ENCODE measurements at places on chromosomes 16 and 17. TPM values are rescaled to one million over a fixed set of nuclear protein-coding genes. Genes with fewer than 3 reads are reported as not detected.

DNA sequence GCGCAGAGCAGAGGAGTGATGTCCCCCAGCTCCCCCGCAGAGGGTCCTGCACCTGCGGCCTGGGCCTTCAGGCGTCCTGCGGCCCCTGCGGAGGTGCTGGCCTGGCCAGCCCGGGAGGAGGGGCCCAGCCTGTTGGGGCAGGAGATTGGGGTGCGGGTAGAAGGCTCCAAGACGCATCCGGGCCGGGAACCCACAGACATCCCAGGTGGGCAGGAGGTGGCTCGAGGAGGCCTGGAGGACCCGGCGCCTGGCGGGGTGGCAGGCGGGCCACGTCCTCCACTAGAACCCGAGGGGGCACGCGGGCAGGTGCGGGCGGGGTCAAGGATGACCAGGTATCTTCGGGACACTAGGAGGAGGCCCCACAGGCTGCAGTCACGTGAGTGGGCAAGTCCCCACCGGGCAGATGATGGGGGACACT is 647 bp upstream of the SECTM1 start:
- H3K4me3 ChIP-seq = no peak overlapping the region
- no peaks in the 10 kb centered on the region for H3K36me3 ChIP-seq
- peaks cover 27% of the 10 kb centered on the region for H3K4me1 ChIP-seq

DNA sequence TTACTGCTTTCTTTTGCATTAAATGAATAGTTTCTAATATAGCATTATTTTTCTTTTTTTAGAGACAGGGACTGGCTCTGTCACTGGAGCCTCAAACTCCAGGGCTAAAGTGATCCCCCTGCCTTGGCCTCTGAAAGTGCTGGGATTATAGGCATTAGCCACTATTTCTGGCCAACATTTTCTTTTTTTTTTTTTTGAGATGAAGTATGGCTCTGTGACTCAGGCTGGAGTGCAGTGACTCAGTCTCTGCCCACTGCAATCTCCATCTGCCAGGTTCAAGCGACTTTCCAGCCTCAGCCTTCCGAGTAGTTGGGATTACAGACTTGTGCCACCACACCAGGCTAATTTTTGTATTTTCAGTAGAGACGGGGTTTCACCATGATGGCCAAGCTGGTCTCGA is 2.0 kb upstream of the DUXB start:
- no peaks in the 10 kb centered on the region for H3K36me3 ChIP-seq

DNA sequence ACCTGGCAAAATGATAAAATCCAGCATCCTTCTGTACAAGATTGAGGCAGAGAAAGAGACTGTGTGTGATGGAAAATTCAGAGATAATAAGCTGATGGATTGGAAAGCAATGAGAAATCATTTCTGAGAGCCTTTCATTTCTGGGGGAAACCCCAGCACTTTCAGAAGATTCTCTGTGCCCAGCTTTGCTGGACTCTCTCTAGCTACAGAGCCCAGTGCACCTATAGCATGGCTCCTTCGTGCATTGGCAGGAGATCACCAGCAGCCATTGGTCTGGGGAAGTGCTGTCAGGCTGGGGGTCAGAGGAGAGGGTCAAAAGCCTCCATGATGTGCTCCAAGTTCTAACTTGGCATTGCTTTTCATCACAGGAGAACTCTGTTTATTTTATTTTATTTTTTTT is 259.9 kb downstream of the SOX9 start:
- H3K27ac ChIP-seq = no peak overlapping the region
- DNase-seq = no peak
- H3K4me1 ChIP-seq = peaks cover 5% of the 10 kb centered on the region
- H3K27me3 ChIP-seq = no peaks in the 10 kb centered on the region
- no peaks in the 10 kb centered on the region for H3K36me3 ChIP-seq
- H3K4me3 ChIP-seq = no peak overlapping the region

DNA sequence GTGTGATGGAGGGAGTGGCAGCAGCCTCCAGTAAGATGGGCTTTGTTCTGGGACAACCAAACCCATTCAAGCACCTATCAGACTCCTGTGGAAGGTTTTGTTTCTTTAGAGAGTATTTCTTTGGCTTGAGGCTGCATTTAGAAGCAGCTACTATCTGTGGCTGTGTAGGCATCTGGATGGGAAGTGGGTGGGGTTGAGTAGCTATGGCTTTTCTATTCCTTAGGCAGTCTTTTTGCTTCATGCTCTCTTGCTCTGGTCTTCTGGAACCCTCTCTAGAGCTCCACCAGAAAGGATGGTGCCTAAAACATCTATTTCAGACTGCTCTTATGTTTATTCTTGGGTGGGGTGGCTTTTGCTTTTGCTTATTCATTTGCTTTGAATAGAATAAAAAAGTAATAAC is 19.9 kb downstream of the TNRC6A start:
- peaks cover 21% of the 10 kb centered on the region for H3K4me1 ChIP-seq
- no peak for DNase-seq
- H3K27me3 ChIP-seq = no peaks in the 10 kb centered on the region
- no peak overlapping the region for H3K27ac ChIP-seq
- H3K4me3 ChIP-seq = no peak overlapping the region

DNA sequence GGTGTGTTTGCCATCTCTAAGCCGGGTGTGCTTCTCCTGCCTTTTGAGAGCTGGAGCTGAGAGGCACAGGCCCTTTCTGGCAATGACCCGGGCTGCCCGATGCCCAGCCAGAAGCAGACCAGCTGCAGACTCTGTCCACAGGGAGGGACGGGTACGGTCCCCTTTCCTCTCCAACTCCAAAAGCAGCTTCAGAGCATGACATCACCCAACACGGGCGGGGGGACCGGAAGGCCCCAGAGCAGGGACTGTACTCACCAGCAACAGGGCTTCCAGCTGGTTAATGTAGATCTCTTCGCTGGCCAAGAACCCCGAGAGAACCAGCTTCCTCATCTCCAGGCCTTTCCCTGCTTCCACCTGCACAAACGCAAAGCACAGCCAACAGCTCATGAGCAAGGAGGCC is 79.4 kb downstream of the ABR start:
- no peak overlapping the region for H3K27ac ChIP-seq
- H3K4me3 ChIP-seq = no peak overlapping the region
- peaks cover 2% of the 10 kb centered on the region for H3K4me1 ChIP-seq
- H3K36me3 ChIP-seq = peaks cover 32% of the 10 kb centered on the region
- no peaks in the 10 kb centered on the region for H3K27me3 ChIP-seq

DNA sequence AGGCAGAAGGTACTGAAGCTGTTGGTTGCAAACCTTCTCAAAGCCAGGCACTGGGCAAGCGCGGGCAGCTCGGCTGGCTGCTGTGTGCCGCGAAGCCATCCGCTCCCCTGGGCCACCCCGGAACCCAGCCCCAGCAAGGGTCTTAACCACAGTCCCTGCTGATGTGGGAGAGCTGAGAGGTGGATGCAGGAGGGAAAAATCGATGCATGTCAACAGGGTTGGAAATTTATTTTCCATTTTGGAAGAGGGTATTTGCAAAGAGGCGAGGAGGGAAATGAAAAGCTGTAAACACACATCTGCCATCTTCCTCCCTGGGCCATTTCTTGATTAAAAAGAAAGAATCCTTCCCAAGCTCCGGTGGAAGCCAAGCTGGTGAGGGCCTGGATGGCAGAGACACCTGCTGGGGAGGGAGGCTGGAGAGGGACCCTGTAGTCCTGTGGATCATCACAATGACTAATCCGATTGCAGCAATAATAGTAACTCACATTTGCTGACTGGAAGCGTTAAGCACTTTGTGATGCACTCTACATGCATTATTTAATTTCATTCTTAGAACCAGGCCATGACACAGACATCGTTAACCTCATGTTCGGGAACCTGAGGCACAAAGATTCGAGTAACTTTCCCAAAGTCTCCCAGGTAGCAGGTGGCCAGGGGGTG is 13.9 kb upstream of the TBX2 start:
- H3K36me3 ChIP-seq = no peaks in the 10 kb centered on the region
- H3K4me3 ChIP-seq = no peak overlapping the region
- H3K27ac ChIP-seq = no peak overlapping the region
- DNase-seq = peak; percentile 46

GRCh38 chr17:36523113-36523512 is 11.6 kb downstream of the MYO19 start:
- H3K36me3 ChIP-seq = peaks cover 31% of the 10 kb centered on the region
- no peak for DNase-seq
- H3K4me3 ChIP-seq = no peak overlapping the region
- H3K4me1 ChIP-seq = no peaks in the 10 kb centered on the region
- H3K27me3 ChIP-seq = no peaks in the 10 kb centered on the region
- H3K27ac ChIP-seq = no peak overlapping the region

GRCh38 chr16:73033271-73033998 is 14.5 kb downstream of the ZFHX3 start:
- no peak overlapping the region for H3K4me3 ChIP-seq
- H3K36me3 ChIP-seq = no peaks in the 10 kb centered on the region
- H3K4me1 ChIP-seq = peaks cover 23% of the 10 kb centered on the region
- H3K27me3 ChIP-seq = no peaks in the 10 kb centered on the region

RARA gene
- total RNA-seq = 9.0 TPM

- no peak overlapping the region for H3K27ac ChIP-seq
- DNase-seq = peak; percentile 7
- H3K4me3 ChIP-seq = no peak overlapping the region
These were observed 35.5 kb upstream of the METTL16 start for GRCh38 chr17:2547176-2547575.

KLHDC4 gene
- total RNA-seq = 16.1 TPM

DNA sequence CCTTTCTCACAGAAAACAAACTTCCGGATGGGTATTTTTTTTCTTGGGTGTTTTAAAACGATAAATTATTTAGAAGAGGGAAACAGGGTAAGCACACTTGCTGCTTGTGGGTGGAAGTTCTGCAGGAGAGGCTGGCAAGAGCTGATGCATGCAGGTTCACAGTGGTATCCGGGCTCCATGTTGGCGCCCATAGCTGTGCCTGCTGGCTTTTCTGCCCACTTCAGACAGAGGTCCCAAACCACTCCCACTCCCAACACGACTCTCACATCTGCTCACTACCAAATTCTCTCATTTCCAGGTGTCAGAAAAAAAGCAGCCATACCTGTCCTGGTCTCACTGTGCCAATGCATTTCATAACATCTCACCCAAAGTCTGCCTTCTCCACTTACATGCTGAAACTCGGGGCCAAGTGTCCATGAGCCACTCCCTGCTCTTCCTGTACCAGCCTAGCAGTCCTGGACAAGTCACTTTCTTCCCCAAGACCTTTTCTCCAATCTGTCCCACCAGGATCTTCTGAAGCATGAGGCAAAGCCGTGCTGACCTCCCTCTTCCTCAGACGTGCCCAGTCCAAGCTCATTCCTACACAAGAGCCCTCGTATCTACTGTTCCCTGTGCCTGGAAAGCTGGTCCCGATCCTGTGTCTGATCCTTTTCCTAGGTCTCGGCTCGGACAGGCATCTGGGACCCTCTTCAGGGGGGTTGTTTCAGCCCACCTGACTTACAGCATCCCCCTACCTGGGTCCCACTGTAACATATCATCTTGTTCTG is 1.5 kb downstream of the CD300LF start:
- no peaks in the 10 kb centered on the region for H3K36me3 ChIP-seq
- no peaks in the 10 kb centered on the region for H3K4me1 ChIP-seq
- H3K27me3 ChIP-seq = no peaks in the 10 kb centered on the region

- no peaks in the 10 kb centered on the region for H3K36me3 ChIP-seq
- DNase-seq = no peak
- H3K4me3 ChIP-seq = no peak overlapping the region
- peaks cover 31% of the 10 kb centered on the region for H3K27me3 ChIP-seq
- H3K4me1 ChIP-seq = no peaks in the 10 kb centered on the region
- H3K27ac ChIP-seq = no peak overlapping the region
These were observed 7.0 kb upstream of the RBFOX3 start for GRCh38 chr17:79617740-79618382.

ACE gene
- total RNA-seq = 1.4 TPM

C17orf100 gene
- 0.28 TPM for total RNA-seq

ZG16B gene
- total RNA-seq = 0.54 TPM

GRCh38 chr17:39763051-39763820 is 25.5 kb downstream of the GRB7 start:
- no peak overlapping the region for H3K27ac ChIP-seq
- no peak overlapping the region for H3K4me3 ChIP-seq
- no peaks in the 10 kb centered on the region for H3K36me3 ChIP-seq
- no peaks in the 10 kb centered on the region for H3K4me1 ChIP-seq
- peaks cover 44% of the 10 kb centered on the region for H3K27me3 ChIP-seq

- H3K4me3 ChIP-seq = no peak overlapping the region
- H3K27ac ChIP-seq = peak overlapping the region; percentile 36
- no peak for DNase-seq
These were observed 931 bp upstream of the WIPF2 start for GRCh38 chr17:40218006-40218739.

- H3K36me3 ChIP-seq = no peaks in the 10 kb centered on the region
- H3K27me3 ChIP-seq = peaks cover 6% of the 10 kb centered on the region
- H3K4me3 ChIP-seq = no peak overlapping the region
- peak; percentile 76 for DNase-seq
These were observed 16.7 kb upstream of the TOB1 start for GRCh38 chr17:50882851-50883250.

DNA sequence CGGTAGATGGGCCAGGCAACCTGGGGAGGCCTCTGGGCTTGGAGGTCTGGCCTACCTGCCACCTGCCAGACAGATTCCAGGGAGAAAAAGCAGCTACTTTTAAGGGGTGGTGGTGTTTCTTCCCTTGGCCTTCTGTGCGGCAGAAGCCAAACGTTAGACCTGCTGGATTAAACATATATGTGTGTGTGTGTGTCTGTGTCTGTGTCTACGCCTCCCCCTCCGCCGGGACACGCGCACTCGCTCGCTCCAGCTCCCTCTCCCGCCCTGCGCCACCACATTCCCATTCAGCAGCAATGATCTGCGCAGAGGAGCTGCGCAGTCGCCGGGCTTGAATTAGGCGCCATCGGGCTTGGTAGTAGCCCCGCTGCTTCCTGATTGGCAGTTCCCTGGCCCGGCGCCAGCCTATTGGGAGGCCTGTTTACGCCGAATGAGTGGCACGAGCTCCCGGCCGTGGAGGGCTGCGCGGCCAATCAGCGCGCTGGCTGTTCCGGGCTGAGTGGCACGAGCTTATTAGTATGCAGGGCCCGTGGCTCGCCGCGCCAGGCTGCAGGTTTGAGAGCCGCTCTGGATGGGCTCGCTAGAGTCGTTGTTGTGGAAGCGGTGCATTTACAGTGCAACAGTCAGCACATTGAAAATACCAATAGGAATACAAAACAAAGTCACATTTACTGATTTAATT is at the start of gene BAHCC1:
TSS of gene BAHCC1 (plus strand) at position 537 of the 679 bp plus-strand sequence. CDS start 4,283 bp downstream, outside the sequence.
- 0 out of 2 replicates have a peak, but pooled peaks cover 1% of the 10 kb centered on the region for H3K36me3 ChIP-seq
- peak within 1 kb of the TSS; percentile 90 for H3K27ac ChIP-seq
- H3K27me3 ChIP-seq = no peaks in the 10 kb centered on the region
- DNase-seq = peak; percentile 100
- H3K4me1 ChIP-seq = peaks cover 18% of the 10 kb centered on the region

DNA sequence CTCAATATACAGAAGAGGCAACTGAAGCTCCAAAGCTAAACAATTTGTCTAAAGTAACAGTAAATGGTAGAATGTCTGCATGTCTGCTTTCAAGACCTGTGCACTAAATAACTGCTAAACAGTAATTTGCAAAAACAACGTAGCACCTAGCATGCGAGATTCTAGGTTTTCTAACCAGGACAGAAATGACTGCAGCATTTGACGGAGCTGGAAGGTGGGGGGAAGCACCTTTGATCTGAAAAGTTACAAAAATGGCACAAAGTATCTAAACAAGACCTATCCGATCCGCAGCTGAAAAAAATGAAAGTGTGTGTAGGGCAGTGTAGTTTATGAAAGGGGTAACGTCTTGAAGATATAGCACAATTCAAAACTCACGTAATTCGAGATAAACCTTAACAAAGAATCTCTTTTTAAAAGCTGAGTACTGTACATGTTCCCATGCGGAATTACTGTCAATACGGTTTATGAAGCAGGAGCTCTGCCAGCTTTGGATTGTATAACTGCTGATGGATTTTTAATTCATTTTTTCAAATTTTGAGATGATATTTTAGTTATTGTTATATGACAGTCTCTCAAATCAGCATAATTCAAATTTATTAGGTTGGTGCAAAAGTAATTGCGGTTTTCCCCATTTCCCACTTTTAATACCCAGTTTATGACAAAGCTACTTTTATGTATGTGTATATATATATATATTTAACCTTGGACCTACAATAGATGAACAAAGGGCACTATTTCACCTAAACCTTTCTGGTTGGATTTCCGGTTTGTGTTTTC is 1.2 kb upstream of the WIPI1 start:
- no peak overlapping the region for H3K27ac ChIP-seq
- DNase-seq = no peak
- peak overlapping the region; percentile 65 for H3K4me3 ChIP-seq
- H3K27me3 ChIP-seq = peaks cover 2% of the 10 kb centered on the region

Data from IMR-90 (cell line).